ENCODE measurements at places on chromosomes 11 and 22.

DNA sequence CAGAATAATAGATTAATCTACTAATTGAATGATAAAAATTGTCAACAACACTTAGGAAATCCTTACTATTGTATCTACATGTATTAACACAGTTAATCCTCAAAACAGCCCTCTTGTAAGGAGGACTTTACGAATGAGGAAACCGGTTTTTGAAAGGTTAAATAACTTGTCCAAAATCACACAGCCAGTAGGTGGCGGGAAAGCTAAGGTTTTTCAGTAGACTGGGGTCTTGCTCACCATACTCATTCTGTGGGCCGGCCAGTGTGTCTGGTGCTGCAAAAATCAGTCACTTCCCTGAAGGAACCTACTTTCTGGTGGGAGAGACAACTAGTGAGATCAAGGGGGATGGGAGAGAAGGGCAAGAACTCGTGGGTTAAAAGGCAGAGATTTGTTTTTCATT lies 3.8 kb downstream of the DCPS start:
- DNase-seq: no peak

DNA sequence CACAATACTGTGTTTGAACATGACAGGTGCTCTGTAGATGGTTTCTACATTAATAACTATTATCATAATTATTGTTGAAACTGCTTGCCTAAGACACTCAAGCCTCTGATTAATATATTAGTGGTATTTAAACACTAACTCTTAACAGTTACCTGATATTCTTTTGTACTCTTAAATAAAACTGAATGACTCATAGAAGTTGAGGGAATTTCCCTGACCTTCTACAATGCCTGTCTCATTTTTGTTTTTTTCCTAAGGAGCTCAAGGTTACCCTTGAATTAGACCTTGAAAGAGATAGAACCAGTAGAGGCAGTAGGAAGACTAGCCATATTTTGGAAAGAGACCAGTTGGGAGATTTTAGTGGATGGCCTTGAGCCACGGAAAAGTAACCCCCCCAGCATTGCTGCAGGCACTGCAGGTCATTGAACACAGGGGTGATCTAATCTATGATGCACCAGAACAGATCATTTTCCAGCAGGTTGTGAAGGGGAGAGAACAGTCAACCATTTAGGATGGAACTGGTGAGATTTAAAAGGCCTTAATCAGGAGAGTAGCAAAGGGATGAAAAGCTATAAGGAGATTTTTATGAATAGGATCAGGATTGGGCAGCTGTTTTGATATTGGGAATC lies 148.3 kb downstream of the PGR start:
- no peak for DNase-seq

DNA sequence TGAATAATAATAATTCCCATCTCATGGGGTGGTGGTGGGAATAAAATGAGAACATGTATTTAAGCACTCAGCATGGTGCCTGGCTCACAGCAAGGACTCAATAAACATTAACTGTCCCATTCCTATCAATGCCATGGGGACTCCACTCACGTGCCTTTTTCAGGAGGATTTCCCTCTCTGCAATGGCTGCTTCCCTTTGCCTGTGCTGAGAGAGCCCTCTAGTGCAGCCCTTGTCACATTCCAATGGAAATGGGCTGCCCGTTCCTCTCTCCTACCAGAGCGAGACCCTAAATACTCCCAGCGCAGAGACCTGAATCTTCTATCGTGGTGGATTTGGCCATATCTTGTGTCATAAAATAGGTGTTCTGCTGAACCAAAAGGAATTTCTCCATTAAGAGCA lies 621.5 kb upstream of the B3GAT1 start:
- DNase-seq: no peak

DNA sequence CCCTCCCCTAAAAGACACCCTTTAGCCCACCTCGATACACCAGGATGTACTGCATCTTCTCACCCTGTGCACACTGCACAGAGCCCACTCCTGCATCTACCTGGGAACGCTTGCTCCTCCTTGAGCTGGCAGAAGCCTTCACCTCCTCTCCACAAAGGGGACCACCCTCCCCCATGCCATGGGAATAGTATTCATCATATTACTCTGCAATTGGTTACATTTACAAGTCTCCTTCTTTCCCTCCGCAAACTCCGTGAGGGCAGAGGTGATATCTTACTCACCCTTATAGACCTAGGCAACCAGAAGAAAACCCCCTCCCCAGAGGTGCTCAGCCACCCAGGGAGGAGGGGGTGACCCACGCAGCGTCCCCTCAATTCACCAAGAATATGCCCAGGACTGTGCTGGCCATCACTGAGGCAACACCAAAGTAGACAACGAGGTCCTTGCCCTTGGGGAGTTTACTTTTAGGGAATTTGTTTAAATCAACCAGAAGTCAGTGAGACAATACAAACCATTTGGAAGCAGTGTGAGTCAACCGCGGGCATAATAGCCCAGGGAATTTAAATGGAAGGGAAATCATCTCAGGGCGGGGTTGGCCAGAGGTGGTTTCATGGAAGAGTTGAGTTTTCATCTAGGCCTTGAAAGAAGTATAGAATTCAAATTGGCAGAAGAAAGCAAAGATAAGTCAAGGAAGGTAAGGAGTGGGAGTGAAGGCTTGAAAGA lies 214.5 kb downstream of the BARX2 start:
- DNase-seq: no peak

DNA sequence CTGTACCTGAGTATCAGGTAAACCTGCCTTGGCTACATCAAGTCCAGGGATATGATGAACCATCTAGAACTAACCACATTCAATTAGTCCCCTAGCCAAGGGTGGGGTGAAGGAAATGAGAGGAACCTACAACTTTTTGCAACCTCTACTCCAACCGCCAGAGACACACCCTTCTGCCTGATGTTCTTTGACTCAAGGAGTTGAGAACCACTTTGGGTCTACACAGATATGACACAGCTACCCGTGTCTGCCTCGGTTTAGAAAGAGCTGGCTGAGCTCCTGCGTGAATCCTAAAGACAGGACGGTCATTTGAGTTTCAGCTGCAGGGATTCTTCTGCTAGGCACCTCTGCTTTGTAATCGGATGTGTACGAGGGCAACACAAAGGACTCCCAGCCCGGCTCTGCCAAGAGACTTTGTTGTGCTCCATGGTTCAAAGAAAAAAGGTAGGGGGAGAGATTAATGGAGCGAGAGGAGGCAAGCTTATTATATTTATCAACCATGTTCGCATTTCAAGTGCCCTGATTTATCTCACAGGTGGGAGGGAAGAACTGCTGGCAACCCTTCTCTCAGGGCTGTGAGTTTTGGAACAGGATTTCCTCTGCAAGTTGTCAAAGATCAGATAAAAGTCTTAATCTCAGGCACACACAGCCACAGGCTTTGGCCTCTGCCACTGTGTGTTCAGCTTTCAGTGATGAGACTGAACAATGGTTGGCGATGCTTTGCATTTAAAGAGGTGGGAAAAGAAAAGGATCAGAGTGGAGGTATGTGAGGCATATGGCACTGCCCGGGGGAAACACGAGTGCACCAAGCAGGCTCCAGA lies 35.1 kb downstream of the FLI1 start:
- DNase-seq: no peak

DNA sequence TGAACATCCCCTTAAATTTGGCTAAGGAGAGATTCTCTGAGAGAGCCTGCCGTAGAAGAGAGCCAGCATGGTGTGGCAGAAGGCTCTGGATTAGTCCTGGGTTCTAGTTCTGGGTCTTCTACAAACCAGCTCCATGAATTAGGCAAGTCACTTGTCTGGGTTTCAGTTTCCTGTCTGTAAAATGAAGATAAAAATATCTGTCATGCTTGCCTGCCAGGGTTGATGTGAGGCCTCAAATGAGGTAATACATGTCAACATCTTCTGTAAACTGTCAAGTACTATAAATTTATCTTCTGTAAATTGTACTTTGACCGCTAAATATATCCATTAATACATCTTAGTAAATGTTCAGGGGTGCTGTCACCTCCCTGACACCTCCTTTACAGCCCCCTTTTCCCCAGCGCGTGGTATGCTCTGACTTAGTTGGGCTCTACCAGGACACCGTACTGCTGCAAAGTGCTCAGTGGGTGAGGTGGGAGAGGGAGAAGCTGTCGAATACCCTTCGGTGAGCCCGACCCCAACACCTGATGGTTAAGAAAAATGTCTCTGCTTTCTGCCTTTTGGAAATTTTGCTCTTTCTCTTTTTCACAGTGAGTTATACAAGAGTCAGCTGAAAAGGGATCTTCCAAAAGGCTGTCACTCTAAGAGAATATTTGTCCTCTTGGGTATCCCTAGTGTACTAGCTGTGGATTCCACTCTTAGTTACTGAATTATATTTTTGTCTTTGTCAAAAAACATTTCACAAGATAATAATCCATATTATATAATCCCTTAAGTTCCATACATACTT lies 15.0 kb downstream of the RBX1 start:
- DNase-seq: no peak

DNA sequence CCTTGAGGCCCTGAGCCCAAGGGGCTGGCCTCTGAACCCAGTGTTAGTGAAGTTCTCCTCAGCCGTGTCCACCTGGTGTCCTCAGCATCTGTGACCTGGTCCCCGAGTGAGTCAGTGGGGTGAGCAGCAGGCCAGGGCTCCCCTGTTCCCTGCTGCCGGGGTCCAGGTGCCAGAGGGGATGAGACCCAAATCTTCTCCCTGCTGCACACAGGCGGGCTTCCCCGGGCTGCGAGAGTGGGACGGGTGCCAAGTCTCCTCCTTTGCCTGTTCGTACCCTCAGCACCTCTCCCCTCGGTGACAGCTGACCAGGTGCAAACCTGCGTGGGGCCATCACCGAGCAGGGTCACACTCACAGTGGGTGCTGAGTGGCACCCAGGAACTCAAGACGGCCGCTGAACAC lies 514.5 kb downstream of the TBC1D22A start:
- DNase-seq: no peak

DNA sequence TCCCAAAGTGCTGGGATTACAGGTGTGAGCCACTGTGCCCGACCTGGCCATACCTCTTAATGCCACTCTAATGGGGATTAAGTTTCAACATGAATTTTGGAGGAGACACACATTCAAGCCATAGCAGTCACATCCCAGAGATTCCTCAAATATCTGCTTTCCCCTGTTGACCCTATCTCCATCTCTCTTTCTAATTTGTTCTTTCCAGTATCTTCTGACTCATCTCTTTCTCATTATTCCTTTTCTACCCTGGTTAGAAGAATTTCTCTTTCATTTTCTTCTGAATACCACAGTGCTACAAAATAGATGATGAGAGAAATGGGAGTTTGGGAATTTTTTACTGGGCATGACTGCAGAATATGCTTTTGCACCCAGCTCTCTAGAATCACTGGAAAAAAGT lies 5.1 kb downstream of the OR10V1 start:
- no peak for DNase-seq

GRCh38 chr11:32792948-32793475 lies 1.4 kb downstream of the CCDC73 start:
- DNase-seq: peak; percentile 35

GRCh38 chr11:12762696-12763324 lies 88.6 kb downstream of the TEAD1 start:
- DNase-seq: no peak

- no peak for DNase-seq
Measured at GRCh38 chr11:117906126-117906525, 23.1 kb downstream of the TMPRSS13 start.

GRCh38 chr22:36881504-36882245 lies 20.9 kb downstream of the NCF4 start:
- DNase-seq: no peak

DNA sequence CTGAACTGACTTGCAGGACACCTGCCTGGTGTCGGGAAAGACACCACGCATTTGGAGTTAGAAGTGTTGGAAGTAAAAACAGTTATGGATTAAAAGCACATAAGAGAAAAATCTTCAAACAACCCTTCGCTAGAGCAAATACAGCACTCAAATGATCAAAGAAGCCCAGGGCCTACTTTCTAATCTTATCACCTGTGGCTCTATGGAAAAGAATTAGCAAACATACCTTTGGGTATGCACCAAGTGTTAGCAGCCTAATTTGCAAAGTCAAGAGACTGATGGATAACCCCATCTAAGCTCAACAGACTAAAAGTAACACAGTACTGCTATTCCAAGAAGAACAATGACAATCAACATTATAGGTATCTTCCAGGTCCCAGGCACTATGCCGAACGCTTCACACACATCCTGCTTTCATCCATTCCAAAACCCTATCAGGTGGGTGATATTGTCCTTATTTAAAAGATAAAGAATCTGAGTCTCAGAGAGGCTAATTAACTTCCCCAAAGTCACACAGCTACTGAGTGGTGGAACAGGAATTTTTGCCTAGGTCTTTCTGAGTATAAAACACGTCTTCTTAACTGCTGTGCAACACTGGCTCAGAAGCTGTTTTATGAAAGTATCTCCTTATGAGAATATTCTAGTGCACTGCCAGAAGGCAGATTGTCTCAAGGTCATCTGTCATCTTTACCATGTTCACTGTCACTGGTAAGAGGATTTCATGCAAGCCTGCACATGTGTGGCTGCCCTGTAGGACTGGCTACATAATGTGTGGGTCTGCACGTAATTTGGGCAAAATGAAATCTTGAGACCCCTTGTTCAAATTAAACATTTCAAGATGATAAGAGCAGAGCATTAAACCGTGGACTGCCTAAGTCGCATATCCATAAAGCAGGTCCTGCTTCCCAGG lies 16.4 kb downstream of the SLC1A2 start:
- no peak for DNase-seq

- DNase-seq: no peak
Measured at GRCh38 chr11:95675585-95675984, 114.0 kb downstream of the FAM76B start.

GRCh38 chr11:107457205-107457557 lies 444 bp downstream of the CWF19L2 start:
- no peak for DNase-seq

DNA sequence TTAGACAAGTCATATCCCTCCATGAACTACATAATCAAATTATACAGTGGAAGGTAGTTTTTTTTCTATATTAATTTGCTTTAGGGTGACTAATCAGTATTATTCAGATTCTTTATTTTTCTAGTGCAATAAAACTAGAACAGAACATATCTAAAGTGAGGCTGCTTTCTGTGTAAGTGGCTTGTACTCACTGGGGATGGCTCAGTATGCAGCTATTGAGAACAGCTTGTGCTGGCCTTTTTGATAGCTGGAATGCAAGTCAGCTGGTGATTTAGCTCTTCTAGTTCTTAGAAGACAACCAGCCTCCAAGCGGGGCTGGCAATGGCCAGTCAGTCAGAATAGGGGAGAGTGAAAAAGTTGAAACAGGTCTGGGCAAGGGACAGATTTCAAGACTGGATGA lies 119.4 kb downstream of the BLID start:
- DNase-seq: no peak
